T-cell (primary cell): ENCODE measurements at places on chromosomes 3 and 15.
A peak's percentile ranks its signal among the peaks of the same experiment; 100 is the strongest.

- DNase-seq: no peak
Measured at GRCh38 chr3:185726254-185726967, 98.4 kb downstream of the IGF2BP2 start.

DNA sequence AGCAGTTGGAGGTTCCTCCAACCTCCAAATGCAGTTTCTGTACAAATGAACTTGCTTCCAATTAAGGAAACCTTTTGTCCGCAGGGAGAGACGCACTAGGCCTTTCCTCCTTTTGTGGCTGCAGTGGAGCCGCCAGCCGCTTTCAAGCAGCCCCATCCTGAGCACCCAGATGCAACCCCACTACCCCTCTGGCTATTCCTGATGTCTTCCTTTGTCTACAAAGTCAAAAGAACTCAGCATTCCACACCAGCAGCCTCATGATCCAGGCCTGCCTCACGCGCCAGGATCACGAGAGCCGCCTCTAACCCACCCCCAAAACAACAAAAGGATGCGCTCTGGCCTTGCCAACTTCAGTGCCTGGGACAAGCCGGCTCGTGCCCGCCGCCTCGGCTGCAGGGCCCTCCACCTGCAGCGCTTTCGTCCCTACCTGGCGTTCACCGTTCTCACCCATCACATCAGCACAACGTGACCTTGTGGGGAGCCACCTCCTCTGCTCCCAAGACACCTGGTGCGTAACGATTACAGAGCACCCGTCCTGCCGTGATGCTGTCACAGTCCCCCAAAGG lies 48.2 kb upstream of the MUC4 start:
- DNase-seq: no peak

DNA sequence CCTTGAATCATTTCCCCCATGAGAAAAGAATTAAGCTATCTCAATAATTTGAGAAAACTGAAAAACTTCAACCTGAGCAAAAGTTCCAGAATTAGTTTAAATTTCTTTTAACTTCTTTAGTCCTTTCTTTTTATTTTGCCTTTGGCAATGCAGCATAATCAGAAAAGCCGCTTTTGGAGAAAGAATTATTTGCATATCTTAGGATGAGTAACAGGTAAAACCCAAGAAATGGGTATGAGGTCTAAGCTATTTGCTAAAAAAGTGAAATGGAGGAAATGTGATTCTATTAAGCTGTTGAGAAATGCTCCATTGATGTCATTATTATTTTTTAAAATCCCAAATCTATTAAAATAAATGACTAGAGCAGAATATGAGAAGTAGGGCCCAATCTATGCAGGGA lies 1238.3 kb upstream of the GBE1 start:
- no peak for DNase-seq

- no peak for DNase-seq
Measured at GRCh38 chr3:46096336-46096735, 69.1 kb upstream of the XCR1 start.

DNA sequence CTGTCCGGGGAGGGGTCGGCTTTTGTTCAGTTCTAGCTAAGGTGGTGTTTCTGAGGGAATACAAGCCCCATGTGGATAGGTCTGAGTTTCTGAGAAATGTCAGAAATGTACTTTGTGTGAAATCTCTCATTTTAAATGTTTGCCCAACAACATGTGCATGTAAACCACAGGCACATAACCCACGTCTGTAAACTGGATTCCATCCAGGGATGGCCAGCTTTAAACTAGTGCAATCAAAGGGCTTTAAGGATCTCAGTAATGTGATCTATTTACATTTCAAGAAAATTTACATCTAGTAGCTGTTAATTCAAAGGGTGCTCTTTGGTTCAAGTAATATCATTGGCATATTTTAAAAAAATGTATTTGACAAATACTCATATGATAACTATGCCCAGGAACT lies 52.0 kb downstream of the POLR2M start:
- no peak for DNase-seq

GRCh38 chr3:170383567-170383966 lies 26.1 kb downstream of the SKIL start:
- no peak for DNase-seq

DNA sequence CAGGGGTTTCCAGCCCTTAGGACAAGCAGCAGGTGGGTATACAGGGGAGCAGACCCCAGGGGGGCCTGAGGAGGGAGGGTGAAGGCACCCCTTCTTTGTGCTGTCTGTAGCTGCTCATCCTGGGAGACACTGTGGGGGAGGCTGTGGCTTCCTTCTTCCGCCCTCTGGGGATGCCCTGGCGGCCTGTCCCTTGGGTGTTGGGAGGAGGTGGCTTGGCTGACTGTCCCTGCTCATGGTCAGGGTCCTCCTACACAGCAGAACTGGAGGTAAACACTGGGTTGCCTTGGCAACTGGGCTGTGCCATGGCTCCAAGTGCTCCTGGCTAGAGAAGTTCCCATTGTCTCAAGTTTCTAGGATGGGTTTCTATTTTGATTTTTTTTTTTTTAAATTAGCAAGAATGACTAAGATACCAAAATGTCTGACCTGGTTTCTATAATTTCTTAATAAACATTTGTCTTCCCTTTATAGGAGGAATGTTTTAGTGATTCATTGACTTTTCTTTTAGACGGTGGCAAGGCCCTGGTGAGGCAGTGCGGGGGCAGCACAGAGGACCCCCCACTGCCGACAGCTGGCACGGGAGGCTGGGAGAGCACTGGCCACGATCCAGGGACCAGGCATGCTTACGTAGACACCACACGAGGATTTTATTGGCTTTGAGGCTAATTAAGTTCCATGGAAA lies 12.4 kb downstream of the KLF13 start:
- DNase-seq: no peak

- DNase-seq: peak; percentile 26
Measured at GRCh38 chr15:78195735-78196201, 38.6 kb downstream of the ACSBG1 start.

- DNase-seq: no peak
Measured at GRCh38 chr15:88649753-88650551, 11.1 kb downstream of the ISG20 start.

GRCh38 chr15:96356494-96357455 lies 26.3 kb downstream of the NR2F2 start:
- peak; percentile 20 for DNase-seq

- DNase-seq: peak; percentile 1
Measured at GRCh38 chr3:143775459-143775858, 72.8 kb downstream of the SLC9A9 start.

DNA sequence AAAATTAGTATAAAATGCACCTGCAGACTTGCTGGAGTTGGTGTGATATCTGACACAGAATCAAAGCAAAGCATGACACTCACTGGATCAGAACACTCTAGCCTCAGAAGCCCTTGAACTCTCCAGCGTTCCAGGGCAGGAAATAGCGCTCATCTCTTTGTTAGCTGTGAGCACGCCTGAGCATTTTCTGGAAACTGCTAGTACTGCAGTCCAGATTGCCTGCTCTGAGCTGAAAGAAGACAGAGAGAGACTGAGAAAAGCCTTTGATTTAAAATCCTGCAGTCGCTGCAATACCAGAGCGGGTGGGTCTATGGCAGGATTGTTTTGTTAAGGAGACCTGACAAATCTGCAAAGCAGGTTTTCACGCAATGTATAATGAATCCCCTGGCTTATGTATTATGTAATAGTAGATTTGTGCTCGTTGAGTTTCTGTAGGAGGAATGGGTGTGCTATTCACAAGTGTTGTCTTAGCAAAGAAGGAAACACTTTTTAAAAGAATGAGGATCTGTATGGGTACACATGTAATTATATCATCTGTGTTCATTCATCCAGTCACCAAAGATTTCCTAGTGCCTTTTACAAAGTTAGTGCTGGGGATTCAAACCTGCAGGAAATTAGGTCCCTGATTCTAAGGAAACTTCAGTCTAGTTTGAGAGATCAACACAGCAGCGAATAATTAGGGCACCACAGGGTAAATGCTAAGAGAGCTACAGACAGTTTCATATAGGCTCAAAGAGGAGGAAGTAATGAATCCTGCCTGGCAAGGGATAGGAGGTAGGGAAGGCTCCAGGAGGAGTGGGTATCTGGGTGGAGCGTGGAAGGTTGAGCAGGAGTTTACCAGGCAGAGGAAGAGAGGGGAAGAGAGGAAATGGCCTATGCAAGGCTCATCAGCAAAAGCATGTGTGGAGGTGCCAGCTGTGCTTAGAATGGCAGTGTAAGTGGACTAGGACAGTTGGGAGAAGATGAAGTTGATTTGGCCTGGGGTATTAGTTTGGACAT lies 26.1 kb upstream of the MGLL start:
- no peak for DNase-seq

GRCh38 chr15:29571792-29572431 lies 250.4 kb downstream of the TJP1 start:
- no peak for DNase-seq

GRCh38 chr3:181906338-181906737 lies 194.6 kb downstream of the SOX2 start:
- DNase-seq: no peak

DNA sequence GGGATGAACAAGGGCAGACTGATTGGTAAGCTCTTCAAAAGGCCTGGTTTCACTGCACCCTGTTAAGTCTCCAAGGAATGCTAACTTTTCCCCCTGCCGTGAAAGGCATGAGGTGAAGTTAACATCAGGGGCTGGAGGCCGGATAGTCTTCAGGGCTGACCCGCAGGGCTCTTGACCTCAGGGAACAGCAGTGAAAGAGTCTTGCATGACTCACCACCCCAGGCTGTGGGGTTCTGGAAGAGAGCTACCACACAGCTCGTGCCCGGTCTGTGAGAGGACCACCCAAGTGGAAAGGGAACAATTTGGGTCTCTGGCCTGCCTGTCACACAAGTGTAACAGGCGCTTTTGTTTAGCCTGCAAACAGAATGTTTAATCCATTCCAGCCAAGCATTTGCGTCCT lies 504.9 kb downstream of the EDEM1 start:
- DNase-seq: no peak

DNA sequence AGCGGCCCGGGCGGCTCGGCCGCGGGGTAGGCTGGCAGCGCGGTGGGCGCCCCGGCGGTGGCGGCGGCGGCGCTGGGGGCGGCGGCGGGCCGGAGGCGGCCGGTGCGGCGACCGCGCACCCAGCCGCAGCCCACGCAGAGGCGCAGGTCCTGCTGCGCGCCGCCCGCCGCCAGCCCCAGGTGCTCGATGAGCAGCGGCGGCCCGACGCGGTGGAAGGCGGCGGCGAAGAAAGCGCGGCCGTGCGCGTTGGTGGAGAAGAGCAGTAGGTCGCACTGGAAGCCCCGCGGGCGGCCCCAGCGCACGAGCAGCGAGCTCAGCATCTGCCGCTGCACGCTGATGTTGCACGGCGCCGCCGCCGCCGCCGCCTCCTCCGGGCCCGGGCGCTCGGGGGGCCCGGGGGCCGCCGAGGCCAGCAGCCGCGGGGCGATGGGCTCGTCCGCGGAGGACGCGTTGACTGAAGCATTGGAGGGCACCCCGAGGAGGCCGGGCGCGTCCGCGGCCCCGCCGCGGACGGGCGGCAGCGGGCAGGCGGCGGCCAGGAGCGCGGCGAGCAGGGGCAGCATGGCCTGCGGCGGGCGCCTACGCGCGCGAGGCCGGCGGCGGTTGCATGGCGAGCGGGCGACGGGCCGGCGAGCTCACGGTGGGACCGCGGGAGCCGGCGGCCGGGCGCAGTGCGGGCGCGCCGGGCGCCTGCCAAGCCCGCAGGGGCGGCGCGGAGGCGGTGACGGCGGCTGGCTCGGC lies 452 bp downstream of the TMEM158 start:
- peak; percentile 3 for DNase-seq

GRCh38 chr3:188868803-188869202 lies 303.0 kb upstream of the TPRG1 start:
- no peak for DNase-seq

DNA sequence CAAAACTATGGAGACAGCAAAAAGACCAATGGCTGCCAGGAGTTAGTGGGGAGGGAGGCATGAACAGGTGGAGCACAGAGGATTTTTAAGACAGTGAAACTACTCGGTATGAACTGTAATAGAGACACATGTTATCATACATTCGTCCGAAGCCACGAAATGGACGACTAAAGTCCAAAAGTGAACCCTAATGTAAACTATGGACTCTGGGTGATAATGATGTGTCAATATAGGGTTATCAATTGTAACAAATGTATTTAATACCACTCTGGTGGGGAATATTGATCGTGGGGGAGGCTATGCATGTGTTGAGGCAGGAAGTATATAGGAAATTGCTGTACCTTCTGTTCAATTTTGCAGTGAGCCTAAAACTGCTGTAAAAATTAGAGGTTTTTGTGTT lies 107.0 kb downstream of the CPN2 start:
- DNase-seq: no peak

GRCh38 chr3:124352149-124352539 lies 360.2 kb upstream of the ROPN1 start:
- DNase-seq: no peak

DNA sequence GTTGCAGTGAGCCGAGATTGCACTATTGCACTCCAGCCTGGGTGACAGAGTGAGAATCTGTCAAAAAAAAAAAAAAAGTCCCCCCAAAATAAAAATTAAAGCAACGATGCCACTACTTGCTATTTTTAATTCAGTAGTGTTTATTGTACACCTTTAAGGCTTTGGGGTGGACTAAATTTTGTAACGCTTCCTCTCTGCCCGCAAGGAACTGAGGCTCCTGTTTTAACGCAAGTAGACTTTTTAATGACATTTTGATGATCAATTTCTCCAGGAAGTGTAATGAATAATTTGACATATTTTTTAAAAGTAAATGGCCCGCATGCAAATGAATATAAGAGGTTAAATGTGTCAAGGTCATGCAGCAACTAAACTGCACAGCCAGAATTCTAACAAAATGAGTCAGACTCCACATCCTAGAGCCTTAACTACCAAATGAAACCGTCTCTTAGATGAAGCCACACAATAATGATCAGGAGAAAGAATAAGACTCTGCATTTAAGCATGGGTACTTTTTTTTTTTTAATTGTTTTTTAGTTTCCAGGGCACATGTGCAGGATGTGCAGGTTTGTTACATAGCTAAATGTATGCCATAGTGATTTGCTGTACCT lies 96.8 kb upstream of the LMOD3 start:
- no peak for DNase-seq

DNA sequence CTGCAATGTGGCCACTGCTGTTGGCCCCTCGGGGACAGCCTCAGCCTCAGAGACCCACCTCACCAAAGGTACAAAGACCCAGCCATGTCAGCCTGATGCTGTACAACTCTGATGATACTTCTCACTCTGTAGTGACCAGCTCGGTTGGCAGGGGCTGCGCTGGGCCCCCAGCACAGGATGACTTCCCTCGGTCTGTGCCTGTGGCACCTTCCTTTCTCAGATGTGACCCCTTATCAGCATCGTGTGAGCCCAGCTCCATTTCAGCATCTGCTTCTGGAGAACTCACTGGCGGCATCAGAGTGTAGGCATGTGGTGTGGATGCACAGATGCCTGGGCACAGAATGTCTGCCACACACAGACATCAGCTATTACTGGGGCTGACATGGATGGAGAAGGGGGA lies 25.1 kb upstream of the CTXND1 start:
- DNase-seq: no peak

GRCh38 chr15:42084465-42085235 lies 9.7 kb downstream of the PLA2G4D start:
- peak; percentile 17 for DNase-seq

DNA sequence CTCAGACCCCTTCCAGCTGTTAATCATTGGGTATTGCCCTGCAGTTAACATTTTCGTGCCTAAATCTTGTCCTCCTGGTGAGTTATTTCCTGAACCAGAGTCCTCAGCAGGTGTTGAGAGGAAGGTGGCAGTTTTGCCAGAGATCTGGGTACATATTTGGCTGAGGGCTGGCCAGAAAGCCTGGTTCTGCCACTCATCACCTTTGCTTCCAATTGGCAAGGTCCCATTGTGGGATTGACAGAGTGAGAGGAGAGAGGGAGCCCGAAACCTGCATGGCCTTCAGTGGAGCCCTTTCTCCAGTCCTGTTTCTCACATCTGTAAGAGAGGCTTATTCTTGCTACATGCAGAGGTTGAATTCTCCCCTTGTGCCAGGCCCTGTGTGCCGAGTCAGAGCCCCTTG lies 8.9 kb upstream of the TKT start:
- no peak for DNase-seq

GRCh38 chr15:70299931-70300869 lies 202.5 kb upstream of the TLE3 start:
- DNase-seq: peak; percentile 46
